ENCODE measurements at places on chromosomes 7 and 10.

DNA sequence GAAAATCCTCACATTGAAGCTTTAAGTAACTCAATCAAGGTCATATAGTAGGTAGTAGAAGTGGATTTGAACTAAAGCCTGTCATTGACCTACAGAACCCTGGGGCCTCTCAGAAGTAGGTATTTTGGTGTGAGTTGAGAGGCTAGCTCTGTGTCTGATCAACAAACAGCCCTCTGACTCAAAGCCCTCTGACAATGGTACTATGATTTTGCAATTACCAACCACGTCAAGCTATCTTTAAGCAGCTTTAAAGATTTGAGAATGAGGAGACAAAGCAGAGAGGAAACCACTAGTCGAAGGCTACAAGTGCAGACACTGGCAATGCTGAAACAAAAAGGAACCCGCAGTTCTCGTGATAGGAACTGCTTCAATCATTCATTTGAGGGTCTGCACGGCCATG is 19.0 kb upstream of the PDE1C start:
- DNase-seq: no peak

GRCh38 chr7:127346575-127347256 is 45.8 kb downstream of the ZNF800 start:
- DNase-seq: no peak

GRCh38 chr7:43495572-43495971 is 87.3 kb upstream of the STK17A start:
- DNase-seq: no peak

- no peak for DNase-seq
These were observed 26.3 kb upstream of the HMX3 start for GRCh38 chr10:123109466-123109865.

DNA sequence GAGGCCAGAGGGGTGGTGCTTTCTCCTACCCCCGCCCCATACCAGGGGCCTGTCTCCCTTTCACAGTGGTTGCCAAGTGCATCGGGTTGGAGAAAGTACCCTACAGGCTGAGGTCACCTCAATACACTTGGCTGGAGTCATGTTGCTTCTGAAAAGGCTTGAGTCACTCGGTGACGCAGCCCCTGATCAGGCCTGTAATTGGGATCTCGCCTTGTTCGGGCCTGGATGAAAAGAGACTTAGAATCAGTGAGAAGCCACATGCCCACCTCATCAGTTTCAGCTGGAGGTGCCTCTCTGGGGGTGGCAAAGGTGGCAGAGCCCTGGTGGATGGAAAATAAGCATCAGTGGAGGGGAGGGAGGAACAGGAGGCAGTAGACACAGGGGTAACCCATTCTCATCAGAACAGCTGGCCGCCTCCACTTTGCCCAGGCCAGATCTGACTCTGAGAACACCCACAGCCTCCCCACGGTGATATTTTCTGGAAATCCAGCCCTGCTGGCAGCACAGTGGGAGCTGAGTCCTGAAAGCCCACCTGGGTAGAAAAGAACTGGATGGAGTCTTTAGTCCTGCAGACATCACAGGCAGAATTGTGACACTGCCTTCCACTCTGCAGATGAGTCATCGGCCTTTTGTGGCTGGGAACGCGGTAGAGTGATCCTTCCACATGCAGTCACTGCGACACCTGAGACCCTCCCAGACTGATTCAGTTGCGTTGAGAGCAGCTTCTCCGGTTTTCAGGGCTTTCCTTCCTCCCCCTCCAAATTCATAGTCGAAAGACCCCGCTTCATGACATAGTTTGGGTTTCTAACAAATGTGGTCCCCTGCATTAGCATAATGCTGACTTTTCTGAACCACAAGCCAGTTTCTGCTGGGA is 108.0 kb downstream of the GRK5 start:
- peak; percentile 85 for DNase-seq

DNA sequence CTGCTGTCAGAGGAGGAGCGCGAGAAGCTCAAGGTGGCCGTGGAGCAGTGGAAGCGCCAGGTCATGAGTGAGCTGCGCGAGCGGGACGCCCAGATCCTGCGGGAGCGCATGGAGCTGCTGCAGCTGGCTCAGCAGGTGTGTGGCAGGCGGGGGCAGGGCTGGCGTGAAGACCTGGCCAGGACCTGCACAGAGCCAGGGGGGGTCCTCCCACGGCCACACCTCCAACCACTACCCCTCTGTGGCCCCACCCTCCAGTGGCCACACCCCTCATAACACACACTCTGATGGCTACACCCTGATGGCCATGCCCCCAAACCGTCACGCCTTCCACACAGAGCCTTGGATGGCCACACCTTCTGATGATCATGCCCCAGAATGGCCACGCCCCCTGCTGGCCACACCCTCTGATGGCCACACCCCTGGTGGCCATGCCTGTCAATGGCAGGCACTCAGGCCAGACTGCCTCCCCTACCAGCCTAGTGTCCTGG is 23.4 kb upstream of the DPYSL4 start:
- no peak for DNase-seq

GRCh38 chr7:157691586-157692459 is 355.0 kb downstream of the DNAJB6 start:
- no peak for DNase-seq
